Activated gamma-delta T cell treated with Interleukin-2 at 50 U/mL for 16 hours (primary cell): ENCODE measurements at places on chromosomes 12 and 14.

GRCh38 chr14:78346747-78347146 lies 176.6 kb downstream of the NRXN3 start:
- no peak for DNase-seq

- DNase-seq, result no peak
These were observed 4.7 kb upstream of the RHOF start for GRCh38 chr12:121797937-121798786.

DNA sequence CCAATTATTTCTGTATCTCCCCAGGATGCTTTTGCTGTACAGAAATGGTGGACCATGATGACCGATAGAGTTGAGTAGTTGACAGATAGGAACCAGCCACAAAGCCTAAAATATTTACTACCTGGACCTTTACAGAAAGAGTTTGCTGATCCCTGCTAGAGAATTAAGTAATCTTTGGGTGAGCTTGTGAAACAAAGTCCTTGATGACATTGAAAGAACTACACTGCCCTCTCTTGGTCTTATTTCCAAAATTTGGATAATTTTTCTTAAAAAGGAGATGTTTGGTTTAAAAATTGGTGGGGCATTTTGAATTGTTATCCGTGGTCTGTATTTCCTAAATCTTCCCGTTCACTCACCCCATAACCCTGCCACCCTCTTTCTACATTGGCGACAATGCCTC lies 13.7 kb upstream of the TCTN1 start:
- DNase-seq, result no peak

- DNase-seq, result no peak
These were observed 1.3 kb downstream of the CHGA start for GRCh38 chr14:92924247-92924646.

DNA sequence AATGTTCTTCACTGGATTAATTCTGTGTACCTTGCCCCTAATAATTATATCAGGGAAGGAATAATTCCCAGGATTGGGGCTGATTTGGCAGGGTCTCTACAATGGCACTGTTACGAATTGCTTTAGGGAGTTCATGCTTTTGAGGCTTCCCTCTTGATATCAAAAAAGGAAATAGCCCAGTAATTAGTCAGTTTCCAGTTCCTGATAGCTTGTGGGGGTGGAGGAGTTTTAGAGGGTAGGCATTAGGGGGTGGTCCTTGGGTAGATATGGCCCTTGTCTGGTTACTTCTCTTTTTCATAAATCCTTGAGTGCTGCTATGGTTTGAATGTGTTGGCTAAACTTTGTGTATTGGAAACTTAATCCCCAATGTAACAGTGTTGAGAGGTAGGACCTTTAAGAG lies 6.1 kb upstream of the SRSF5 start:
- DNase-seq, result no peak

DNA sequence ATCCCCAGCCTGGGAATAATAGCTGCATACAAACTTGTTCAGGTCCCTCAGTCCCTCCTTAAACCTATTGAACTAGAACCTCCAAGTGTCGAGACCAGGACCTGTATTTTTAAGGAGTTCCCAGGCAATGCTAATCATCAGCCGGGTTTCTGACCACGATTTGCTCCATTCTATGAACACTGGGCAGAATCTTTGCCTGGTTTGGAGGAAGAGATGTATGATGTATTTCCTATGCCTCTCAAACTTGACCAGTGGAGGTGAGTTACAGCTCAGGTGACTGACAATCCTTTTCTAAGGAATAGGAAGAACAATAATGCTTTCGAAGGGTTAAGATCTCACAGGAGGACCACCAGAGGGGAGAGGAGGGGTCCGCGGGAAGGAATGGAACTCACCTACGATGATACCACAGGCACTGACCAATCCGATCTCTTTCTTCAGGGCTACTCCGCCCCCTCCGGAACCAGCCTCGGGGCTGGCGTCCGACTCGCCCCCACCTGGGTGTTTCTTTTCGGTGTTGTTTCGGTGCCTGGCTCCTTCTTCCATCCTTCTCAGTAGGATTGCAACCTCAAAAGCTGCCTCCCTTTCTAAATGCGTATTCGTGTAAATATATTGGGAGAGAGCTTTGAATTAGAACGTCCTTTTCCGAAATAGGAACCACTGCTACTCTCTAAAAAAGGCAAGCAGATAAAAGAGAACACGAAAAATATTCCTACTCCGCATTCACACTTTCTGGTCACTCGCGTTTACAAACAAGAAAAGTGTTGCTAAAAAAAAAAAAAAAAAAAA lies 895 bp downstream of the SLC7A8 start:
- peak; percentile 36 for DNase-seq

- DNase-seq, result no peak
These were observed 27.2 kb downstream of the NGB start for GRCh38 chr14:77243853-77244252.

- no peak for DNase-seq
These were observed 2.4 kb downstream of the VPS37B start for GRCh38 chr12:122893208-122894153.

- DNase-seq, result no peak
These were observed 276 bp upstream of the BMAL2 start for GRCh38 chr12:27332407-27332713.

DNA sequence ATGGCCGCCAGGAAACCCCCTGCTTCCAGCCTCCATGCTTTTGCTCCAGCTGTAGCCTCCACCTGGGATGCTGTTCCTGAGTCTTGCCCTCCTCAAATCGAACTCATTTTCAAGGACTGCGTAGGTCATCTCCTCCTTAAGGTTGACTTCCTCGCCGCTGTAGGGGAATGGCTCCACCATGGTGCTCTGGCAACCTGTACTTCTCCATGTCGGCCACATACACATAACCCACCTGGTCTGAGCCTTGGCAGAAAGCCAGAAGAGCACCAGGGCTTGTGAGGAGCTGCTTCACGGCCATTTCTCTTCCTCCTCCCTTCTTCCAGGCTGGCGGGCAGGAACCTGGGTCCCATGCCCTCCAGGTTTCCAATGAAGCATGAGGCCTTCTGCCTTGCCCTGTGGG lies 36.7 kb upstream of the BEGAIN start:
- DNase-seq, result no peak

DNA sequence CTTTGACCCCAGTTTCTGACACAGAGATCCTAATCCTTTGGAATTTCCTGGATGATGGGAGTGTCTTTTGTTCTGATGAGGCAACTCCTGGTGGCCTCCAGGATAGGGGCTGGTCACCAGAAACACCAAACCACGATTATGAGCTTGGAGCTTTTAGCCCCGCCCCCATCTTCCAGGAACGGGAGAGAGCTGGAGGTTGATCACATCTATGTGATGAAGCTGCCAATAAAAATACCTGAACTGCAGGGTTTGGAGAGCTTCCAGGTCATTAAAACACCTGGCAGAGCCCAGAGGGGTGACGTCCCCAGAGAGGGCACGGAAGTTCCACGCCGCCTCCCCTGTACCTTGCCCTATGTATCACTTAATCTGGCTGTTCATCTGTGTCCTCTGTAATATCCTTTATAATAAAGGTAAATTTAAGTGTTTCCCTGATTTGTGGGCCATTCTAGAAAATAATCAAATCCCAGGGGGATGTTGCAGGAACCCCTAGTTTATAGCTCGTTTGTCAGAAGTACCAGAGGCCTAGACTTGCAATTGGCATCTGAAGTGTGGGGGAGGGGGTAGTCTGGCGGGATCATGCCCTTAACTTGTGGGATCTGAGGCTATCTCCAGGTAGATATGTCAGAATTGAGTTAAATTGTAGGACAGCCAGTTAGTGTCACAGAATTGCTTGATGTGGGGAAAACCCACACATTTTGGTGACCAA lies 21.2 kb downstream of the APPL2 start:
- no peak for DNase-seq

DNA sequence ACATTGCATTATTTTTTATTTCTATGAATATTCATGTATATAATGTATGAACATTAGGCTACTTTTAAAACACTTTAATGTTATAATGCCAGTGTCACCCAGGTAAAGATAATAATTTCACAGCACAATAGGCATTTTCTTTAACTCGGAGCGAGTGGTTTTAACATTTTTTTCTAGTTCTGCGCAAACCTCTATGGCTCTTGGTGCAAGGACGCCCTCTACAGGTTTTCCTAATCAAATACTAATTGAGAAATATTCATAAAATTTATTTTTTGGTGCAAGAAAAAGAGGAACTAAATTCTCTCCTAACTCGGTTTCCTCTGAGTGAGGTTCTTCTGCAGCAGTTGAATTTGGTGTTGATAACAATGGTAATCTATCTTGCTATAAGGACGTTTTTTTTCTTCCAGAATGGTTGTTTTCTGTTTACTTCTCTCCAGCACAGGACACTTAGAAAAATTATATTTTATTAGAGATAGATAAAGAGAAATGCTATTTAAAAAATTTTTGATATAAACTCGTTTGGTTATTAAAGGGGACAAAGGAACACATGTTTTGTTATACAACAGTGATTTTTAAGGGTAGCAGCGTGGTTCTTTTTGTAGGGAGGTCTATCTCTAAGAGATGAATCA lies 2.4 kb upstream of the WIF1 start:
- no peak for DNase-seq

- DNase-seq, result no peak
These were observed 197.3 kb upstream of the PPFIA2 start for GRCh38 chr12:81956468-81956860.

- no peak for DNase-seq
These were observed 1047.5 kb upstream of the FLRT2 start for GRCh38 chr14:84482256-84483071.

DNA sequence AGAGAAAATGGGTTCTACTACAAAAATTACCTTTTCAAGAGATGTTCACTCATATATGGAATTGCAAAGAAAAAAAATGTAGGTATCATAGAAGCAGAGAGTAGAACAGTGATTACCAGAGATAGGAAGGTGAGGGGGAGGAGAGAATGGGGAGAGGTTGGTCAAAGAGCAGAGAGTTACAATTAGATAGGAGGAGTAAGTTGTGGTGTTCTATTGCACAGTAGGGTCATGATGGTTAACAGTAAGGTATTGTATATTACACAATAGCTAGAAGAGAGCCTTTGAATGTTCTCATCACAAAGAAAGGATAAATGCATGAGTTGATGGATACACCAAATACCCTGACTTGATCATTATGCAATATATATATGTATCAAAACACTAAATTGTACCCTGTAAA lies 145.8 kb downstream of the TMEM117 start:
- DNase-seq, result no peak

- no peak for DNase-seq
These were observed 175.1 kb upstream of the ARHGAP5 start for GRCh38 chr14:31902002-31902401.

GRCh38 chr14:58193542-58193941 lies 6.4 kb upstream of the ACTR10 start:
- no peak for DNase-seq

DNA sequence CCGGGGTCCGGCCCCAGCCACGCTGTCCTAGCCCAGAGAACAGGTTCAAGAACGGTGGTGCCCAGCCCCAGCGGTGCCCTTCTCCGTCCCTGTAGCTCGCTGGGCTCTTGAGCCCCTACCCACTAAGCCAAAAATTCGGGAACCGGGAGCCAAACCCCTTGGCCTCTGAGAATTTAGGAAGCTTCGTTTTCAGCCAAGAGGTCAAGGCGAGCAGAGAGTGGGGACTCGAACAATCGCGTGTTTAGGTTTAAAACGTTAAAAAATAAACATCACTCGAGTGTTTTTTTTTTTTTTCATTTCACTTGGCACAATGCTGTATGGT lies 6.2 kb downstream of the SIX1 start:
- DNase-seq, result no peak

- no peak for DNase-seq
These were observed 9.8 kb downstream of the DLK1 start for GRCh38 chr14:100736269-100737180.

DNA sequence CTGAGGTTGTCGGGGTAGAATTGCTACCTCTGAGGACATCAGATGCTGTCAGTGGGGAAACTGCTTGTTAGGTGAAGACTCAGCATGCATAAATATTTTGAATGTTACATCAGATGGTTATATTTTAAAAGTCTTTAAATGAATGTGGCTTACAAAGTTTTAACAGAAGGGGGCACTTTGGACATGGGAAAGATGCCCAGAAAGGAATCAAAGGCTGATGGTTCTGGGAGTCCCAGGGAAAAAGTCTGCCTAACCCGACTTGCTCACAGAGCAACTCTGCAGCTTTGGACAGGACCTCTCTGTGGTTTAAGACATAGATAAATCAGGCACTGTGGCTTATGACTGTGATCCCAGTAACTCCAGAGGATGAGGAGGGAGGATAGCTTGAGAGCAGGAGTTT lies 474.9 kb downstream of the ATP23 start:
- no peak for DNase-seq

DNA sequence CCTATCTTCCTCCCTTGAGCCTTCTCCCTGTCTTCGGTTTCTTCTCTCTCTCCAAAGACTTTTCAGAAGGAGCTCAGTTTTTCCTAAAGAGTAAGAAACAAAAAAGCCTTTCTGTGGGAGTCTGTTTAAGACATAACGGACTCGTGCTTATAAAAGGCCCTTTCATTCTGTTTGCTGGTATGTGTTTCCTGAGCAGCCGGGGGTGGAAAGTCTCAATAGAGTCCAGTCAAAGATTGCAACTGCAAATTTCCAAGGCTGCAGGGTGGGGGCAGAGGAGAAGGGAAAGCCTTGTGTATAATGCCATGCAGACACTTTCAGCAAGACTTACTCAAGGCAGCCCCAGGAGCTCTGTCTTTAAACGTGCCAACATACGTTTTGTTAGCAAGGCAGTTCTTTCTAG lies 62.2 kb downstream of the GNG2 start:
- DNase-seq, result no peak

GRCh38 chr14:25680934-25681333 lies 631.0 kb upstream of the STXBP6 start:
- no peak for DNase-seq

- DNase-seq, result peak; percentile 34
These were observed 80.9 kb downstream of the SLC41A2 start for GRCh38 chr12:104877103-104877705.

DNA sequence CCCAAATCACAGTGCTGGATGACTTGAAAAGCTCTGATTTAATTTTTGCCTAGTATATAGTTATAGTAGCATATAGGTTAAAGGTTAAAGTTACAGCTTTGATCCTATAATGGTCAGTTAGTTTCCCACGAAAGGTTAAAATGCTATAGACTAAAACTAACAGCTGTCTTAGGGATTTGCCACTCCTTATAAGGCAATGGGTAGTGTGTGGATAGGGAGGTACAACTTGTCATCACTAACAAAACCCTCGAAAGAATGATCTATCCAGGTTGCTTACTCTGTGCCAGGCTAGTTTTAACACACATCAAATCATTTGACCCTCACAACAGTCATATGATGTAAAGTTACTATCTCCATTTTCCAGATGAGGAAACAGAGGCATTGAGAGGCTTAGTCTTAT lies 11.7 kb downstream of the RCOR1 start:
- DNase-seq, result no peak

- no peak for DNase-seq
These were observed 74.7 kb downstream of the LLPH start for GRCh38 chr12:66055837-66056319.

DNA sequence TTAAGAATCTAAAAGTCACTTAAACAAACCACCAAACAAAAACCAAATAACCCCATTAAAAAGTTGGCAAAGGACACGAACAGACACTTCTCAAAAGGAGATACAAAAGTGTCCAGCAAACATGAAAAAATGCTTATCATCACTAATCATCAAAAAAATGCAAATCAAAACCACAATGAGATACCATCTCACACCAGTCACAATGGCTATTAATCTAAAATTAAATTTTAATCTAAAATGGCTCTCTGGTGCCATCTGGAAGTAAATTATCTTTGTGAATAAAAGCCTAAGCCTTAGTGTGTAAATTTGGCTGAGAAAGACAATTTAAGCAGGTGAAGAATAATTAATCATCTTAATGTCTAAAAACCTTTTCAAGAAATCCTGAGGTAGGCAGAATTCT lies 204.5 kb upstream of the PPFIA2 start:
- no peak for DNase-seq
